ENCODE measurements at places on chromosomes 5 and 9.

GRCh38 chr9:16530669-16531642, 339.5 kb downstream of the BNC2 start:
- DNase-seq, result no peak

DNA sequence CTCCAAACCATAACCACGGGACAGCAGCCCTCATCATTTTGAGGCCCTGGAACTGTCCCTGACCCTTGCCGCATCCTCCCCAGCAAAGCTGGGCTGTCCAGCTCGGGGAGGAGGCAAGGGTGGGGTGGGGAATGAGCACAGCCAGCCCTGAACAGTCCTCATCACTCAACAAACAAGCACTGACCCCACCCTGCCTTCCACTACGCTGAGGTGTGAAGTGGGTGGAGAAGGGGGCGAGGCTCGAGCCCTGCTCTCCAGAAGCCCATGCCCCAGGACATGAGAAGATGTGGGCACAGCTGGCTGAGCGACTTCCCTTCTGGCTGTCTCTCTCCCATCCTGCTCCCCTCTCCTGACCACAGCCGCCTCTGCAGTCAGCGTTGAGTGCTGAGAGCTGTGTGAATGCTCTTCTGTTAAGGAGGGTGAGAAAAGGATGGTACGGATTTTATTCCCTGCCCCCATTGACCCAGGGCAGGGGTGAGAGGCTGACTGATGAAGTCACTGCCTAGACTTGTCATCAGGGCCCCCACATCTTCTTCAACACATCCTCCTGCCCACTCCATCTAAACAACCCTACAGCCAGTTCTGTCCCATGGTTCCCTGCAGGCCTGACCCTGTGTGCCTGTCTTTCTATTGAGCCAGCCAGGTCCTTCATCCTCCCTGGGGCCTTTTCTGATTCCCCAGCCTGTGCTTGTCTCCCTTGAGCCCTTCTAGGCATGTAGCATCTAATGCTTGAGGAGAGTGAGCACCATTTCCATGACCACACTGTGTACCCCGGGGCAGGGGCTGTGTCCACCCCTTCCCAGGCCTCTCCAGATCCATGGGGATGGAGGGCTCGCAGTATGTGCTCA, 276.0 kb downstream of the FSTL4 start:
- DNase-seq, result no peak

DNA sequence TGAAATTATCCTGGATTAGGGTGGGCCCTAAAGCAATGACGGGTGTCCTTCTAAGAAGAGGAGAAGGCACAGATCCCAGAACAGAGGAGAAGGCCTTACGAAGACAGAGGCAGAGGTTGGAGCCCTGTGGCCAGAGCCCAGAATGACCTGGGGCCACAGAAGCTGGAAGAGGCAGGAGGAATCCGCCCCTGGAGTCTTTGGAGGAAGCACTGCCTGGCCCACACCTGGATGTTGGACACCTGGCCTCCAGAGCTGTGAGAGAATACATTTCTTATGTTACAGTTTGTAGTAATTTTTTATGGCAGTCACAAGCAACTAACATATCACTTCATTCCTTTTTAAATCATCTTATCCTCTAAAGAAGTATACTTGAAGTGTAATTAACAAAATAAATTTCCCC, 8.5 kb downstream of the MRPL36 start:
- no peak for DNase-seq

DNA sequence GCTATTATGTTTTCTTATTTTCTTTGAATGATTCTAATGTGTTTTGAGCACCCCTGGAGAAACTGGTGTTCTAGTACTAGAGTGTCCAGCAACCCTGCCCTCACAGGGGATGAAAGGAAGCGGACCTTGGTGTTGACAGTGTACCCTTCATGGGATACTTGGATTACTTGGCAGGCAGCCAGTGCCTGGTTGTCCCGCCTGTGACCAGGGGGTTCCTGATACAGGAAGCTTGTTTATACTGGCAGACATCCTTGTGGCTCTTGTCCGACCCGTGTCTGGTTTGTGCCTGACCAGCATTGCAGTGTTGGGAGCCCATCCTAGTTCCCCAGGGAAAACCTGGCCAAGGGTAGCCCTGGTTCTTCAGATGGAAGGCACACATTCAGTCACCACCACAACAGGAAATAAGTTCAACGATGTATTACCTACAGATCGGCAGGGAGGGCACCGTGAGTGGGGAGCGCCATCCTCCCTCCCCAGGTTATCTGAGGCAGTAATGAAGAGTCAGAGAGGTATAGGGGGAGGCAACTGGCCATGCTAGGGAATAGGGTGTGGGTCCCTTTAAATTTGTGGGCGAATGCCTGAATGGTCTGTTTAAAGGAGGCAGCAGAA, 47.3 kb downstream of the CACNA1B start:
- no peak for DNase-seq

GRCh38 chr5:2762744-2763532, 11.5 kb upstream of the IRX2 start:
- DNase-seq, result no peak

DNA sequence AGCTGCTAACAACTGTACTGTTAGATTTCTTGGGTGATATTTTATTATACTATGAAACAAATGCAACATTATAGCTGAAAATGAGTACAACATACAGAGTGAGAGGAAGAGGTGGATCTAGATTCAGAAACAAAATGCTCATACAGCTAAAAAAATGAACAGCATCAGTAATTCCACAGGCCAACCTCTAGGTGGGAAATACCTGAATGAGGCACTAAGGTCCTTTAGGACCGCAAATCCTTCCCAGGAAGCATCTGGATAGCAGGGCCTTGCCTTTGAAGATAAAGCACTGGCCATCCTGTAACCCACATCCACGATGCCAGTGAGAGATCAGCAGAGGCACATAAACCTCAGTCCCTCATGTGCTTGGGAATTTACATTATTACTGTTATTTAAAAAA, 310.8 kb downstream of the YTHDC2 start:
- no peak for DNase-seq

DNA sequence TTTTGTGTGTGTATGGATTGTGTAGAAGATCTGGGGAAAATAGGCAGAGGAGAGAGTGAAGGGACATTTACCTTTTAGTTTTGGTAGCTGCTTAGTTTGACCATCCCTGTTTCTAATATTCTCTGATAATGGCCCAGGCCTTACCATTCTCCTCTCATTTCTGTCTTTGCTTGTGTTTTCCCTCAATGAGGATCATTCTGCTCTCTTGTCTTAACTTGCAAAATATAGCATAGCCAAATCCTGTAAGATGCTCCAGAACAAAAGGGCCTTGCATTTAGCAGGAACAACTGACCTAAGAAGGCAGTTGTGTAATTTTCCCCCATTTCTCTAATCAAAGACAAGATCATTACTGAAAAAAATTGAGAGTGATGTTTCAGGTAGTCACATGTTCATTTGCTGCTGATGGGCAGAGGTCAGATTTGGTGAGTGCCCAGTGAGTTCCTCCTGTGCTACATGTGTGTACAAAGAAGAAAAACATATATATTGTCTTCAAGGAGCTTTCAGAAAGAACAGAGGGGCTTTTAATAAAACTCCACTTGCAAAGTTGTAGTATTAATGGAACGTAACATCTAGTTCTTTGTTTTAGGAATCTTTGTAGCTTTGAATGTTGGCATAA, 139.5 kb downstream of the KDM4C start:
- no peak for DNase-seq

DNA sequence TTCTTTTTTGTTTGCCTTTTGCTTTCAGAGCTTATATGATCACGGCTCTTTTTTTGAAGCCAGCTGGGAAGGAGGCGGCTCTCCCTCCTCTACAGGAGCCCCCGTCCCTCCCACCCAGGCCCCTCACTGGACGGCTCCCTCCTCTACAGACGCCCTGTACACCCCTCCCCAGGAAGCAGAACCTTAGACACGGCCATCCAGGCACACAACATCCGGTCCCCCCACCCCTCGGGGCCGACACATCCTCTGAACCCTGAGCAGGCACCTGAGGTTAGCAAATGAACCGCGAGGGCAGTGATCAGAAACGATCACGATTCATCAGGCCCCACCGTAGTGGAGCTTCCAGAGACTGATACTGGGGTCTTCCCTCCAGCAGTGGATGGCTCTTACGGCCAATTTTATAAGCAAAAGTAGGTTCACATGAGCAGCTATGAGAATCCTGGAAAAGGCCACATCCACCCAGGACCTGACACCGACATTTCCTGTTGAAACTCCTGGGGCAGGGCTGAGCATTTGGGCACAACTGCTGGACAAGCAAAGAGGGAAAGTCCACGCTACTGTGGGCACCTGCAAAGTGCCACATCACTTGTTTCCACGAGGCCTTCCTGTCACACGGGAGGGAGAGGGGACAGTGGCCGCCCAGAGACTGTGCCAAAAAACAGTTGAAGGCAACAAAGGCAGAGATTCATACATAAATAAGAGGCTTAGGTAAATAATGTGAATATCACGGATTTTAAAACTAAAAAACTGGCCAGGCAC, 78.9 kb downstream of the SEMA4D start:
- DNase-seq, result no peak

DNA sequence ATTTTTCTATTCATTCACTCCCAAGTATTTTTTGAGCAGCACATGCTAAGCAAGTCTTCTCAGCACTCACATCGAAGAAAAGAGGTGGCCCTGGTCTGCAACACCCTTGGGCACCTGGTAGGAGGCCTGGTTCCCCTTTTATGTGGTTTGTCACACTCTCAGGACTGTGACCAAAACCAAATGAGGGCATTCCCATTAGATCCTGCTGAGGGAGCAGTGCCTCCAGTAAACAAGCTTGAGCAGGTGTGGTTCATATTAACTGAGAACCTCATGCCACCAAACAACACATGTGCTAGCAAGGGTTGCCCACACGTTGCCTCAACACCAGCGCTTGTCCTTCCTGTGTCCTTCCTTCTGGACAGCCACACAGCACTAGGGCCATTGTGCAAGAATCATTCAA, 26.9 kb upstream of the SYK start:
- DNase-seq, result no peak

DNA sequence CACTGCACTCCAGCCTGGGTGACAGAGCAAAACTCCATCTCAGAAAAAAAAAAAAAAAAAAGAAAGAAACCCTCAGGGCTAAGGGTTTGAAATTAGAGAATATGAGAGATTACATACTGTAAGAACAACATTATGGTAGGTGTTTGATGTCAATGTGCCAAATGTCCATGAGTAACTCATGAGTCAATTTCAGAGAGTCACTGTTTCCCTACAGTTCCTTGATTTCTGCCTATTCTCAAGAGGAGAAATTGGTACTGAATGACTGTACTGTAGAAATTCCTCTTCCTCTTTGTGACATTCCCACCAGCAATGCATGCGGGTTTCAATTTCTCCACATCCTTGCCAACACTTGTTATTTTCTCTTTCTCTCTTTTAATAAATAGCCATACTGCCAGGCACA, 35.2 kb downstream of the MARVELD2 start:
- no peak for DNase-seq

GRCh38 chr9:120397453-120397852, 182.5 kb downstream of the CDK5RAP2 start:
- no peak for DNase-seq

DNA sequence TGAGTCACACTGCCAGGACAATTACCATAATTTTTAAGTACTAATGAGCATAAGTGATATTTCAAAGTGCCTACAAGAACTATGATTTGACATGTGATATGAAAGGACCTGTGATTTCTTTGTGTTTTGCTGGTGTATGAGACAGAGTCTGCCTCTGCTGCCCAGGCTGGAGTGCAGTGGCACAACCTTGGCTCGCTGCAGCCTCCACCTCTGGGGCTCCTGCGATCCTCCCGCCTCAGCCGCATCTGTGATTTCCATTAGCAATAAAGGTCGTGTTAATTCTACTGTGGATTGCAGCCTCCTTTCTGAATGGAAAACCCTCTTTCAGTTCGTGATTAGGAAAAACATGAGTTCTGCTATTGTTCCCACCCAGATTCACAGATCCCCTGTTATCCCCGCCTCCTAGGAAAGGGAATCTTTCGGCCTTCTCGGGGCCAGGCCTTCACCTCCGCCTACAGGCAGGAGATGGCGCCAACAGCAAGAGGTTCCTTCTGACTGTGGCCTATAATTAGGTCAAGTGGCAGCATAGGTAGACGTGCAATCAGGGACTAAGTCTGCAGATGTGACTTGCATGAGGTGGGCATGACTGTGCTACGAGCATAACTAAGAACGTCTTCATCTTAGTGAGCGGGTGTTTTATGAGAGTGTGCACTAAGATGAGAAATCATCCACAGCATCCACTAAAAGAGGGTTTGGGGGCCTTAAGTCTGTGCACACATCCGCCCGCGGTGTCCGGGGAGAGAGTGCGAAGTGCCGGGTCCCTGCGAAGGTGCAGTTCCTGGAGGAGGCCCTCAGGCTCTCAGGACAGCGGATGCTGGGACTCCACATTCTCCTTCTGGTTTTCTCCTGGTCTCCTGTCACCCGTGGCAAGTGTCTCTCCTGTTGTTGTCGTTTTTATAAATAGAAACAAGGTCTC, 23.1 kb downstream of the TRIM7 start:
- no peak for DNase-seq

DNA sequence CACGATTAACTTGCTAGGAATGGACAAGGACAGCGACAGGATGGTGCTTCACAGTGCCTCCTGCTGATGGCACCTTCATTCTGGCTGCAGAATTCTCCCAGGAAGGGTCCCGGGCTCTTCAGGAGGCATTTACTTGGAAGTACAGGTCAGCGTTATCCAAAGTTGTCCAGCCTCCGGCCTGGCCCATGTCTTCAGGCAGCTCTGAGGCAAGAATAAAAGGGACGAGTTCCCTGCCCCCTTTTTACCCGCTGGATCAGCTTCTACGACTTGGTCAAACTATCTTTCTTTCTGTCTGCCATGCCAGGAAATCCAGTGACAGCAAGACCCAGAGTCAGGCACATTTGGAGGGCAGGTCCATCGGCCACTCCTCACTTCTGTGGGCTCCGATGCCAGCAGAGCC, 23.4 kb upstream of the GABBR2 start:
- no peak for DNase-seq

DNA sequence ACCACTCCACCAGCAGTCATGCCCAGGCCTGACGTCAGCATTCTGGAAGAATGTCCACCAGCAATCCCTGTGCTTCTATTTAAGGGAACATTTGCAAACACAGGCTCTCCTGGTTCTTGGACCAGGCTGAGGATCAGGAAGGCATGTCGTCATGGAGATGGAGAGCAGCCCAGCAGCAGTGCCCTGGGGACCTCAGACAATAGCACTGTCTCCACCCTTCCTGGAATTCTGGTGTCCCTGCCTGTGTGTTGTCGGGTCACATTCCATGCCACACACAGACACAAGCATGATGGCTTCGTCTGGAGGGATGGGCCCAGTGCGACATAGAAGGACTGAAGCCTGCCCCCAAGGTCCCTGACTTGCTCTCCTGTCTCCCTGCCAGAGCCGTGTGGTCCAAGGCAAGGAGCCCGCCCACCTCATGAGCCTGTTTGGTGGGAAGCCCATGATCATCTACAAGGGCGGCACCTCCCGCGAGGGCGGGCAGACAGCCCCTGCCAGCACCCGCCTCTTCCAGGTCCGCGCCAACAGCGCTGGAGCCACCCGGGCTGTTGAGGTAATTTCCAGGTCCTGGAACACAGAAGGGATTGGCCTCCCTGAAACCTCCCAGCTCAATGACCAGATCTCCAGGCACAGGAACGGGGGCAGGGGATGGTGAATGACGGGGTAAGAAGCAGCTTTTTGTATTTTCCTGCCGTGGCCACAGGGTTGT, 43.8 kb downstream of the STOM start:
- DNase-seq, result no peak

All from iPS DF 6.9 (cell line).